ENCODE measurements at places on chromosomes 3 and 15.

- no peak for DNase-seq
Measured at GRCh38 chr15:25055356-25056068, 100.7 kb downstream of the SNRPN start.

- DNase-seq, result no peak
Measured at GRCh38 chr3:59079962-59080361, 30.1 kb upstream of the CFAP20DC start.

- no peak for DNase-seq
Measured at GRCh38 chr3:22959593-22959992, 243.5 kb upstream of the UBE2E2 start.

DNA sequence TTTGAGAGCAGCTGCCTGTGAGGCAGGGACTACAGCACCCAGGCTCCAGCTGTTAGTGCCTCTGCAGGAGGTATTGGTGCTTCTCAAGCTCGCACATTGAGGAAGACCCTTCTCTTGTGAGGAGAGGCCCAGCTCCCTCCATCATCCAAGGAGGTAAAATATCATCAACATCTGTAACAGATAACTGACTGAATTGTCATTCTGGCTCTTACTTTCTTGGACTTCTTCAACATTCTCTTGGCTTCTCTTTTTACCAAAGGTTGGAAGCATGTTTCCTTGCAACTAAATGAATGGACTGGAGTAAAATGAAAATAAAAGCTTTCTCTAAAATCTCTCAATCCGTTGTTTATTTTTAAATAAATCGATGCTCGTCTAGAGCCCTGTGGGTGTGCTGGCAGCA is 53.1 kb upstream of the PXYLP1 start:
- no peak for DNase-seq

- DNase-seq, result no peak
Measured at GRCh38 chr3:23726811-23727548, 78.8 kb upstream of the UBE2E1 start.

- DNase-seq, result no peak
Measured at GRCh38 chr15:46960581-46960980, 756.7 kb upstream of the SEMA6D start.

- DNase-seq, result no peak
Measured at GRCh38 chr3:128427872-128428822, 38.5 kb downstream of the DNAJB8 start.

DNA sequence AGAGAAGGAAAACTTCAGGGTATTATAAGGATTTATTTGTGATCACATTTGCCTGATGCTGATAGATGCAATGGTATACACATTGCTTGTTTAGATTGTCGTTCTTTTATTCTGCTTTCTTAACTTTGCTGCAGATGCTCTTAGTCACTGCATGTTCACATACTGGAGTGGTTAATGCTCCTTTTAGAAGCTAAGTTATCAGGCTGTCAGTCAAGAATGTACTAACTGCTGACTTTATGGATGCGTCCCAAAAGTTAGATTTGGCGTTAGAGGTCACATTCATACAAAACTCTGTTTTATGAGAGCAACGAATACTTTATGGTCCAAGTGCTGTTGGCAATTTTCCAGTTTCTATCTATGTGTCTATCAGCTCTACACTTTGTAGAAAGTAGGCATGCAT is 160.7 kb downstream of the BBX start:
- DNase-seq, result no peak

DNA sequence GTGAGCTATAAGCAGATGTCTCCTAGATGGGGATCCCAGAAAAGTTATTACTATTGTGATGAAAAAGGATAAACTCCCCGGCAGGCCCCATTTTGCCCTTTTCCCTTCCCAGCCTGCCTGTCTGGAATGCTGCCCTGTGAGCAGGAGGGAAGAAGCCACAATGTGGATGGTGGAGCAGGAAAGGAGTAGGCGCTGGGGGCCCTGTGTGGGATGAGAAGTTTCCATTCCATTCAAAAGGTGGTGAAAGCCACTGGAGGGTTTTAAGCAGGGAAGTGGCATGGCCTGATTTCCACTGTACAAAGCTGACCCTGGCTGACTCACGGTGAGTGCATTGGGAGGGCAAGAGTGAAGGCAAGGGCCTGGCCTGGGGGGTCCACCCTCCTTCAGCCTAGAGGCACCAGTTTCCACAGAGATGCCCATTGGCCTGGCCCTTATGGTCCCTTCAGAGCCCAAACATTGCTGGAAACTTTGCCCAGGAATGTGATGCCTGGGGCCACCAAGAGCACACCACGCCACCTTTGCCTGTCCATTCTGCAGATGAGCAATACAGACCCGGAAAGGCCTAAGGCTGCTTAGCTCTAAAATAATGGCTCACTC is 206.9 kb downstream of the RPLP1 start:
- no peak for DNase-seq

GRCh38 chr3:155981669-155982068 is 111.2 kb downstream of the GMPS start:
- no peak for DNase-seq

DNA sequence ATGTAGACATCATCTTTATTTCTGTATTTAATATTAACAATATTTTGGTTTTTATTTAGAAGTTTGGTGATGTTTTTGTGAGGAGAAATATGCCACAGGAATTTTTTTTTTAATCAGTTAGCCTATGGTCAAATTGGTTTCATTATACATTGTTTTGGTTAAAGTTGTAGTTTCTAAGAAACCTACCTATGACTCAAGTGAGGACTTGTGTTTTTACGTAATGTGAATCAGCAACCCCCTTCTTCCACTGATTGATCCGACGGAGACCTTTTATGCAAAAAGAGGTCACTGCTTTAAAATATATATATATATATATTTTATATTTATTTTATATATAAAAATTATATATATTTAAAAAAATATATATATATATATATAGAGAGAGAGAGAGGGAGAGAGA is 698.1 kb downstream of the FHIT start:
- DNase-seq, result no peak

GRCh38 chr15:98986281-98986680 is 21.3 kb downstream of the PGPEP1L start:
- DNase-seq, result no peak

DNA sequence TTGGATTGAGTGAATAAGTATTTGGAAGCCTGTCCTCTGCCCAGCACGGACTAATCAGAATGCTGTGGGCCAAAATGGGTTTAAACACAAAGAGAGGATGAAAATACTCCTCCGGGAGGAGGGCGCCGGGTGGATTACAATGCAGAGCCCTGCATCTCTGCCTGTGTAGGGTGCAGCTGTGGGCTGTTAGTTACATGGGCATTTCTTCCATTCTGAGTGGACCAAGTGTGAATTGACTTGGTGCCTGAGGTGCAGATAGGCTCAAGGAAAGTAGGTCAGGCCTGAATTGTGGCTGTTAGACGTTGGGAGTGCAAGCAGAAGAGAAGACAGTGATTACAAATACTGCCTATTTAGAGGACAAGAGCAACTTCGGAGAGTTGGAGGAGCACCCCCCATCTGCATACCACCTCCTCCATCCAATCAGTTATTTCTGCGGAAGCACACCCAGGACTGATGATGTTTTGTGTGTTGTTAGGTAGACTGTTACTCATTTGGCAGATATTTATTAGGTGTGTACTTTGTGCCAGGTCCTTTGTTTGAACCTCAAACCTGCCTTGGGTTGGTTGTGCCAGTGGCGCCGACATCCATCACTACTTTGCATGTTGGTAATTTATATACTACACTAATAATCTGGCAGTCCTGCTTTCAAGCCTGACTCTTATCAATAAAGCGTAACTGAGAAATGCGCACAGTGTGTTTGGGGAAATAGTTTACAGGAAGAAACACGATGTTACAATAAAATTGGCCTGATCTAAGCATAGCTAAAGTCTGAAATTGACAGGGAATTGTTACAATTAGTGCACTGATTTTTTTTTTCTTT is 33.0 kb downstream of the PTPRG start:
- DNase-seq, result no peak

- no peak for DNase-seq
Measured at GRCh38 chr15:85609492-85609891, 185.2 kb downstream of the KLHL25 start.

- no peak for DNase-seq
Measured at GRCh38 chr15:80942746-80943565, 46.7 kb downstream of the MESD start.

GRCh38 chr3:113495035-113495434 is 19.9 kb downstream of the SPICE1 start:
- peak; percentile 12 for DNase-seq

DNA sequence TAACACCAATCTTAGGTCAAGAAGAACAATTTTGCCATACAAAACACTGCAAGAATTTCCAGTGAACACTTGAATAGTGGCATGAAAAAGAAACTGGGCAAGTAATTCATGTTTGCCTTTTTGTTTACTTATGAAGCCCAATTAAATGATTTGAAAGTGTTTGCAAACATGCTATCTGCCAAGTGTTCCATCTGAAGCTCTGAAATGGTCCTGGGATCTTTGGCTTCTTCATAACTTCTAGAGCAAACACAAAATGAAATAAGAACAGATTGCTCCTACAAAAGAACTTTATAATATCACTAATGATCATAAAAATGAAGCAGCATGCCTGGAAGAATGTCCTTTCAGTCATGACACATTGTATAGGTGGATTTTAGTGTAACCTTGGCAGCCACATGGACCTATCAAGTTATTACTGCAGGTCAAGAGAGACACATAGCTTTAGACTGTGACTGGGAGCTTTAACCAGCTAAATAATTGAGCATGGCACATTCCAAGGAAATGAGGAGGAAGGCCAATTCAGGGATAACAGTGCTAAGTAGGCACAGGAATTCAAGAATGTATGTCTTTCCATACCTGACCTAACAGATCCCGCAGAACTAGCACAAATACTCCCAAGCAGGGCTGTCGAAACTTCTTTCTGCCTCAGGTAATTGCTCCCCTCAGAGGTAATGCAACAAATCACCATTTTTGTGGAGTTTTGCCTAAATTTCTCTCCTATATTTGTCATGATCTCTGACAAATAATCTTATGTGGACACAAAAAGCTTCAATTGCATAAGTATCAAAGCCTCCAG is 144.6 kb downstream of the DUT start:
- DNase-seq, result no peak

DNA sequence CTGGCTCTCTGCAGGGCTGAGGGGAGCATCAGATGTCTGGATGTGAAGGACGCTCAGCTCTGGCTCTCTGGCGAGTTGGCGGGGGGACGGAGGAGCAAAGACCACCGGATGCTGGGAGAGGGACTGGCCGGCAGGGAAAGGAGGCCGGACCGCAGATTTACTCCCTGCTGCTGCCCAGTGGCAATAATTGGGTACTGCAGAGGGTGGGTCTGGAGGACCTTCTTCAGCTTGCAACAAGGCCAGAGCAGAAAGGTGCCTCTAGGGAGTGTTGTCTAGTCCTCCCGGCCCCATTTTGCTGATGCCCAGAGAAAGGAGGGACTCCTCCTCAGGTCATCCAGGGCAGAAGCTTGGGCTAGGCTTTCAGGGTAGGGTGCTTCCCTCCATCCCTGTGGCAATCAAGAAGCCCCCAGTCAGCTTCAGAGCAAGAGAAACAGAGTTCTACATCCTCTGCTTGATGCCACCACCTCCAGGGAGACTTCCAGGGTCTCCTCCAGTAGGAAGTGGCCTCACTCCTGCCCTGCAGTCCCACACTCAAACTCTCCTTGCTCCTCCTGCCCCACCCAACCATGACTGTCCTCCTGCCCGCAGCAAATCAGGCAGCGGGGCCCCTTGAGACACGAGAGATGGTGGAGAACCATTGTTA is 20.3 kb upstream of the CSPG4 start:
- peak; percentile 70 for DNase-seq

DNA sequence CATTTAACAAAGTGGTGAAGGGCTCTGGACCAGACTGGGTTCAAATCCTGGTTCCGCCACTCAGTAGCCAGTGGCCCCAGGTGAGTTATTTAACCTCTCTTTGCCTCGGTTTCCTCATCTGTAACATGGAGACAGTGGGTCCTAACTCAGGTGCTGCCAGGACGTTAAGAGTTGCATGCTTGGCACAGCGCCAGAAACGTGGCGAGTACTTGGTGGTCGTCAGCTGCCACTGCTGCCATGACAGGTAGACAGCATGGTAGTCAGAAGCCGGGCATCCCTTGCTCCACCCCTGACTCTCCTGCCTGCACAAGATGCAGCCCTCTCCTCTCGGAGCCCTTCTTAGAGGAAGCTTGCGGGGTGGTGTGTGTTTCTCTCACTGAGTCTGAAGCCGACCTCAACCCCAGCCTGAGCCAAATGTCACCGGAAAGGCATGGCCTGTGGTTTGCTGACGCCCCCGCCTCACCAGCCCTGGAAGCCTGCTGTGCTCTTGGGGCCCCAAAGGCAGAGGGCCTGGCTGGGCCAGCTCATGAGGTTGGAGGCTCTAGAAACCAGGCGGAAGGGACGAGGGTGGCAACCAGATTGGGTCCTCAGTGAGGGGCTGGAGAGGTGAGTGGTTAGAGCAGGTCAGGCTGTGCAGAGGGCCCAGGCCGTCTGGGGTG is 160.8 kb upstream of the TLE3 start:
- no peak for DNase-seq
